ENCODE measurements at places on chromosomes 2 and 18.

GRCh38 chr2:10490806-10491291 lies 42.7 kb upstream of the ODC1 start:
- no peak for DNase-seq

- no peak for DNase-seq
Measured at GRCh38 chr2:192484903-192485302, 290.2 kb upstream of the TMEFF2 start.

GRCh38 chr2:36444216-36444936 lies 88.8 kb downstream of the CRIM1 start:
- DNase-seq, result no peak

- DNase-seq, result no peak
Measured at GRCh38 chr2:158600155-158600802, 143.5 kb downstream of the PKP4 start.

GRCh38 chr18:64165906-64166305 lies 17.0 kb upstream of the LINC00305 start:
- DNase-seq, result no peak

DNA sequence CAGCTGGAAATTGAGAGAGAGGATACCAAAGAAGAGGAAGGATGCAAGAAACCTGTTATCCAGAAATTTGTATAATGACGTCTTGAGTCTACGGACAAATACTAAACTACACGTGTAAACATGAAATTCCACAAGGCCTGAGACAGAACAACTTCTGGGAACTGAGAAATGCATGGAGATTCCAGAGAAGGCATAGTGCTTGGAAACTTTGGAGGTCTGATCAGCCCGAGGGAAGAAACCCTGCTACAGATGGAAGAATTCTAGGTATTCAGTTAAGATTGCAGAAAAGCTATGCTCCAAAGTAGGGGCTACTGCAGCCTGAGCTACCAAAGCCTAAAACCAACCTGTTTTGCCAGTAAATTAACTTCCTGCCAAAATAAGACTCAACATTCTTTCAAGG lies 120.4 kb downstream of the PDCL3 start:
- no peak for DNase-seq
